Activated naive CD8-positive, alpha-beta T cell treated with anti-CD3 and anti-CD28 coated beads for 36 hours (primary cell): ENCODE measurements at places on chromosomes 6 and 20. TPM values are rescaled to one million over a fixed set of nuclear protein-coding genes. Genes with fewer than 3 reads are reported as not detected.
A peak's percentile ranks its signal among the peaks of the same experiment; 100 is the strongest.

GRCh38 chr20:55252521-55252920 lies 752.8 kb downstream of the CBLN4 start:
- no peak for DNase-seq

DNA sequence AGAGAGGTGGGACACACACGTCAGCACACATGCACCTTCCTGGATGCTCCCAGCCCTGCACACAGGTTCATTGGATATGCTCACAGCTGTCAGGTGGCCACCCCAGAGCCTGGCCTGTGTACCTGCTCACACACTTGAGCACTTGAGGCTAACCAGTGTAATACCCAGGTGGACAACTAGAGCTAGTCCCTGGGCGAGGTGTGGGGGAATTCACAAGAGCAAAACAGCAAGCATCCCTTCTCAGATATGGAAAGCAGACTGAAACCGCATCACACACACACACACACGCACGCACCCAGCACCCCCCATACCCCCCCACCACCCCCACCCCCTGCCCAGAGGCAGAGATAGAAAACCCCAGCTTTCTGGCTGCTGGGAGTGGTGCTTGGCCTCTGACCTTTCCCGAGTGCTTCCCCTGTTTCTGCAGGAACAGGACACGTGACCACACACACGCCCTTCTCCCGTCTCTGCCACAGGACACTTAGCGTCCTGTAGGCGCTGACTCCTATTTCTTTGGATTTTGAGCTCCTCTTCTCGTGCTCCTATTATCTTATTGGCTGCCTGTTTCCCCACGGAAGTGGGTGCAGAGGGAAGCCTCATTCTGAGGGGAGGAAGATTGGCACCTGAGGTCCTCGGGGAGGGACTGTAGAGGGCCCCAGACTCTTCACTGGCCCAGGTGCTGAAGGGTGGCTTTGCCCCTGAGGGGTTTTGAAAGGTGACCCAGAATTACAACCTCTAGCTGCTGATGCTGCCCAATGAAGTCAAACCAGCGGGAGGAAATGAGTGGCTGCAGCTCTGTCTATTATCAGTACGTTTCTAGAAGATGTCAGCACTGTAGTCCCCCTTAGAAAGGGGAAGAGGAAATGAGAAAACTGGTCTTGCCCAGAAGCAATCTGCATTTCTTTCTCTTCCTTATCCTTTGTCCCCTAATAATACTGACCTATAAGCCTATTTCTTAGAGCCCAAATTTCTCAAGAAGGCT lies 65.8 kb downstream of the SYTL3 start:
- DNase-seq, result no peak

GRCh38 chr6:170152989-170153388 lies 137.9 kb downstream of the DLL1 start:
- peak; percentile 24 for DNase-seq

DNA sequence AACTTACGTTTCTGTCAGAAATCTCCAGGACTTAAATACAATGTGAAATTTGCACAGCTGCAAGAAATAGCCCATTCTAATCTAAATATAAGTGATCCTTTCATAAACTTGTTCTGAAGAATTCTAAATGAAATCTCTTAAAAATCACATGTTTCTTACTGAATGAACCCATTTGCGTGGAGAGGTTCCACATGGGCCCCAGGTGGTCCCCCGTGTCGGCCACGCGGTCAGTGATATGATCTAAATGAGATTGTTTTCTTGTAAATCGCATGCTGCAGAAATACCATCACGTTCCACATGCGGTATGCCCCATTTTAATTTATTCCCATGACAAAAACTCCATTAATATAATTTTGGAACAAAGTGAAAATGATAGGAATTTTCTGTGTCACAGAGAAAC lies 818.9 kb upstream of the SLC35B3 start:
- no peak for DNase-seq

- no peak for DNase-seq
Observed at GRCh38 chr20:10260316-10260715, 41.7 kb downstream of the SNAP25 start.

- DNase-seq, result no peak
Observed at GRCh38 chr6:53436526-53437303, 88.0 kb upstream of the ELOVL5 start.

DNA sequence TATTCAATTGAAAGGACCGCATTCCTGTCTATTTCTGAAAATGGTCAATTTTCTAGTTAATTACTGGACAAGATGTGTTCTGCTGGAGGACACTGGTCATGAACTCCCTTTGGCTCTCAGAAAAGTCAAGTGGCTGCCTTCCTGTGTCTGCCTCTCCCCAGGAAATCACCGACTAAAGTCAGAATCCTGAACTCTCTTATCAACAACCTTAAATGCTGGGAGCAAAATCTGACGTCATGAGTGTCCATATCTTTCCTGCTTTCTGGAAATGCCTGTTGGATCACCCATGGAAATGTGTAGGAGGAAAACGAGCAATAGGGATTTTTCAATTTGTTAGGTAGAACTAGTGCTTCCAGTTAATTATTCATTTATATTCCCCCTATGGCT lies 53.5 kb upstream of the PLCB1 start:
- no peak for DNase-seq

- no peak for DNase-seq
Observed at GRCh38 chr6:163017801-163018200, 290.0 kb downstream of the PACRG start.

DNA sequence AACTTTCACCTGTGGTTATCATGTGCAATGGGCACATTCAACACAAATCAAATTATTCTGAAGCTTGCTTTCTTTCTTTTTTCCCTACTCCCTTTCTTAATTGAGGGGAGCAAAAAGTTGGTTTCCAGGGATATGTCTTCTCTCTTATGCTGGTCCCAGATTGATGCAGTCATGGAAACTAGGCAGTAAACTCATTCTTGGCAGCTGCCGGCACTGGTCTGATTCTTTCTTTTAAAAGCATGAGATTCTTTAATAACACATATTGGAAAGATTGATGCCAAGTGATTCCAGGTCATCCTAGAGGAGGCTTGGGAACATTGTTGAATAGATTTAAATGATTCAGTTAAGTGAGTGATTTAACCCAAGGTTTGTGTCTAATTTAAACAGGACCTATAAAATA lies 29.0 kb downstream of the PTPRA start:
- no peak for DNase-seq

DNA sequence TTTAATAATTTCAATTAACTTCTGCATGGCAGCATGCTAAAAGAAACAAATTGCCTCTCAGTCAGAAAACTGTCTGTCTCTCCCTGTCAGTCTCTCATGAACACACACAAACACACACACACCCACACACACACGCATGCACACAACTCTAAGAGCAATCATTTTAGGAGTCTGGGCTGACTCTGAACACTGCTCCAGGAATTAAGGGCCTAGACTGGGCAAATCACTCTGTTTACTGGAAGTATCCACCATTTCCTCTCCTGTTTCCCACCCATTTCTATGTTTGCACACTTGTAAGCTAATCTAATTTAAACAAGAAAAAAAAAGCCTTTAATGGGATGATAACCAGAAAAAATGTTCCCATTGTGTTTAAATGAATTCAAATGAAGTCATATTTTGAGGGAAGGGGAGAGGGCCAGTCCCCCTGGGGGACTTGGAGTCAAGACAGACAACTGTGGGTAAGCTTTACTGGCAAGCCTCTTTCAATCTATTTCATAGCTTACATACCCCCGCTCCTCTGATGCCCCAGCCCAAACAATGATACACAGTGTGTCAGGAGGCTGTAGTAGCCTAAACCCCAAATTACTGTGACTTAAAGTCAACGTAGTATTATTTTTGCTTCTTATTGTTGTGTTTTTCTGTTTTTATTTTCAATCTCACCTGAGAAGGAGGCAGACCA lies 447.8 kb upstream of the FLRT3 start:
- no peak for DNase-seq

- peak; percentile 56 for DNase-seq
Observed at GRCh38 chr6:127514773-127515227, 4.3 kb downstream of the MTCL3 start.

- DNase-seq, result no peak
Observed at GRCh38 chr20:47654370-47654769, 130.9 kb downstream of the SULF2 start.

DNA sequence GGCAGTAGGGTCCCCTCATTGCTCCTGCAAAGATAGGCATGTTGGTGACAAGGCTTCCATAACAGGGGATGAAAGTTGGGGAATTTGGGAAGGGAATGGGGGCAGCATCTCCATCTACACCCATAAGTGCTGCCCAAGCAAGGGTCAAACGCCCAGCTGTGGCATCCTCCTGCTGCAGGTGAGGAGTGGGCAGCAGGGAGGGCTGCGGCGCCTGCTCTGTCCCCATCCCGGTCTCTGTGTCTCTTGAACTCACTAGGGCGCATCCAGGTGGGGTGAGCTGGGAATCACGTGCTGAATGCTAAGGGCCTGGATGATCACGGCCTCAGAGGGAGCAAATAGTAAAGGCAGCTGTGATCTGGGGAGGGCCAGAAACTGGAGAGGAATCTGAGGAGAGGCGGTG lies 9.1 kb downstream of the MICA start:
- no peak for DNase-seq

GRCh38 chr20:19522836-19523590 lies 235.0 kb upstream of the RIN2 start:
- DNase-seq, result no peak

- DNase-seq, result no peak
Observed at GRCh38 chr6:43426928-43427405, 374 bp upstream of the ABCC10 start.

The DHX35 gene
- 17.0 TPM for total RNA-seq

The NHSL1 gene
- 0.76 TPM for total RNA-seq

The SNHG17 gene
- total RNA-seq, result 249 TPM

The SLA2 gene
- 73.4 TPM for total RNA-seq

The RCAN2 gene
- not detected for total RNA-seq

The UBD gene
- total RNA-seq, result 2.6 TPM

The XPO5 gene
- 119 TPM for total RNA-seq
